CD4-positive, alpha-beta T cell treated with Interleukin-21 for 1 hour (primary cell): ENCODE measurements at places on chromosomes 1 and 21.

DNA sequence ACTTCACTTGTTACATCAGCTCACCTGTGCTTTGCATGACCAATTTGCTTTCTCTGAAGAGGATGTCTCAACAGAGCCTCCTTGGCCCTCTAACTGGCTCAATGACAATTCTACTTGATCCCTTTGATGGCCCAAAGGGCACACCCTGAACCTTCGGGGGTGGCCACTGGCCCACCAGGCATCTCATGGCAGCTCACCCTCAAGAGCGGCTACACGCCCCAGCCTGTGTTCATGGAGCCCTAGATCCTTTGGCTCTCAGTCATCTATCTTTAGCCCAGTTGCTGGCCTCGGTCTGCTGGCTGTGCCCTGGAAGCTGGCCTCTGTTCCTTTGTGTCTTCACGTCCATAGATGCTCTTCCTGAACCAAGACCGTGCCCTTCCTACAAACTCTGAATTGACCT lies 476.7 kb downstream of the NPHP4 start:
- DNase-seq, result no peak

DNA sequence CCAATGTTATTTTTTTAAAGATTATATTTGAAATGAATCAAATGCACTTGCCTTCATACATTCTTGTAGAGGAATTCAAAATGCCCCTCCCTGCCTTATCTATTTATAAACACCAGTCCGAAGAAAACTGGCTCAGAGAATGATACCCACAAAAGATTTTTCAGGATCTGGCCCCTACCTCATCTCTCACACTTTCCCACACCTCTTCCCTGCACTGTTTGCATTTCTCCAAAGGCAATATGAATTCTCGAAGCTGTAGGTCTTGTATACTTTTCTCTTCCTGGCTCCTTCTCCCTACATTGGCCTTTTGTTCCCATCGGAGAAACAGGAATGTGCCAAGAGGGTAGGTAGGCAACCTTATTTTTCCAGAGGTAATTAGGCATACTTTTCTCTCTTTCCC lies 12.0 kb upstream of the CCDC190 start:
- no peak for DNase-seq

DNA sequence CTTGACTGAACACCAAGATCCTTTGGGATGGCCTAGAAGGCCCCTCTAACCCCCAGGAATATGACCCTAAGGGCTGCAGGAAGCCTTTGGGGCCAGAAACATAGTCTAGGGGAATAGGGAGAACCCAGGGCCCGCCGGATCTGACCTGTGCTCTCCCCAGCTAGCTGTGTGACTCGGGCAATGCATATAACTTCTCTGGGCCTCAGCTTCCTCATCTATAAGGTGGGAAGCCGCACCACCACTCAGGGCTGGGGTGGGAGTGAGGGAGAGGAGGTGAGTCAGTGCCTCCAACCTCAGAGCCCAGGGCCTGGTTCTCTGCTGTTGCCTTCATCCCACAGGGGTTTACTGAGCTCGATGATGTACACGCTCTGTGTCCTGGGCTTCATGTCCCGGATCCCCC lies 434.4 kb downstream of the PTPRU start:
- no peak for DNase-seq

- no peak for DNase-seq
These were observed 29.8 kb downstream of the RASSF5 start for GRCh38 chr1:206537141-206537540.

- no peak for DNase-seq
These were observed 155.1 kb downstream of the SIPA1L2 start for GRCh38 chr1:232474826-232475225.

DNA sequence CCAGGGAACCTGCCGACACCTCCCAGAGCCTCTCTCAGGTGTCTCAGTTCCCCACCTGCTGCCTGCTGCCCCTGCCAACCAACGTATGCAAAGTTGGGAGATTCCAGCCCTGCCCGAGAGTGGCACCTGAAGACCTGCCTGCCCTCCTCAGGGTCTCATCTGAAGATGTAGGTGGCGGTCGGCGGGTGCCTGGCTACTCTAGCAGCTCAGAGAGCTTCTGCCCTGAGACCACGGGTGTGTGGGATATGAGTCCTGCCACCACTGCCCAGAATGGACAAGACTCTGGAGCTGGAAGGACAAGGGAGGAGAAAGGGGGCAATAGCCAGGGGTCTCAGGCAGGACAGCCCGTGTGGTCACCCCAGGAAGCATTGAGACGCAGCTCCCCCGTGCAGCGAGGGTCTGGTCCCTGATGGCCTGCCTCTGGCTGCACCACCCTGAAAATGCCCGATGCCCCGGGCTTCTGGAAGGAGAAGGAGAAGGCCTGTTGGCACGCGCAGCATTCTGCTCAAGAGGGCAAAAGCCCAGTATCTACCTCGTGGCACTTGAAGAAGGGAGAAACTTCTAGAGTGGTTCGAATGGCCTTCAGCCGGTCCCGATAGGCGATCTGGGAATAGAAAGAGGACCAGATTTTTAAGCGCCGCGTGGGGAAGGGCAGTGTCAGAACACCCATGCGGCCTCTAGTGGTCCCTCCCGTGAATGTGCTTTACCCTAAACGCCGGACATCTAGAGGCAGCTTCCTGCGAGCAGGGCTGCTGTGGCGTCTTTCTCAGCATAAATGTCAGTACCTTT lies 88.8 kb downstream of the STUM start:
- DNase-seq, result no peak

GRCh38 chr1:79259390-79260336 lies 253.1 kb upstream of the ADGRL4 start:
- DNase-seq, result no peak

DNA sequence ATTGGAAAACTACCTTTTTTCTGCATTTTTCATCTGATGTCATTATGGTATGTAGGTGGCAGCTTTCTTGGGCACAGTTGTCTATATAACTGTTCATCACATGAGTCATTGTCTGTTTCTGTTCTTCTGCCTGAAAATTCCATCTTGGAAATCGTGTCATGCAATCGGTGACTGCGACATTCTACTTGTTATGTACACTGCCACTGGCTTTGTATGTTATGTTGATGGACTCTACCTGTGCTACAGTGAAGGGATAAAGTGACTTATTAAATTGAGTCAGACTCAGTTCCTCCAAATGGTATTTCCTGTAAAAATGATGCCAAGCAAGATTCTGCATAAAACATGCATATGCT lies 8.6 kb downstream of the SMAP2 start:
- no peak for DNase-seq

DNA sequence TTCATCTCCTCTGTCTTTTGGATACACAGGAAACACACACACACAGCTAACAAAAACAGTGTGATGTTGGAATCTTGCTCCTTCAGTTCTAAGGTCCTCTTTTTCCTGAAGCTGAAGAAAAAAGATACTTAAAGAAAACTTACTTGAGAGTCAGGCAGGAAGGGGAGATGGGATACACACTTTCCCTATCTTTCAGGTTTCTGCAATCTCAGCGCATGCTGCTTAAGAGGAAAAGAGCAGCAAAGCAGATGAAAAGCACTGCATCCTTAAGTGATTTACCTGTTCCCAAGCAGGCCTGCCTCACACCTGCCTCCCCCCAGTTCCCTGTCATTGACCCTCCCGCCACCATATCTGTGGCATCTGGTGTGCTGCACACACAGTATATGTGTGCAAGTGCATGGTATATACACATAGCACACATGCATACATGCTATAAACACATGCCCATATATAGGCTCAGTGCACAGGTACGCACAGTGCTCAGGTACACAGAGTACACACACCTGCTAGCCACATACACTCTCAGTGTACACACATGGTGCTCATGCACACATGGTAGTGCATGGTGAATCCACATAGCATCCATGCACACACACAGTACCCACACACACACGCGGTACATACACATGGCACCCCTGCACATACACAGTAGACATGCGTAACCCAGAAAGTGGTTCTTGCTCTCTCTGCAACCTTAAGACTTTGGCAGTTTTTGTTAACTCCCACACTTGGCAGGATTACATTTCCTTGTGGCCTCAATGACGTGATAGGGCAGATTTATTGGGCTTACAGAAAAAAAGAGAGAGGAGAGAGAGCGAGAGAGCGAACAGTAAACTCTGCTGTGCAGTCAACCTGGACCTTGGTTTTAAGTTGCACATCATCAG lies 166.9 kb downstream of the TOMM20 start:
- no peak for DNase-seq

DNA sequence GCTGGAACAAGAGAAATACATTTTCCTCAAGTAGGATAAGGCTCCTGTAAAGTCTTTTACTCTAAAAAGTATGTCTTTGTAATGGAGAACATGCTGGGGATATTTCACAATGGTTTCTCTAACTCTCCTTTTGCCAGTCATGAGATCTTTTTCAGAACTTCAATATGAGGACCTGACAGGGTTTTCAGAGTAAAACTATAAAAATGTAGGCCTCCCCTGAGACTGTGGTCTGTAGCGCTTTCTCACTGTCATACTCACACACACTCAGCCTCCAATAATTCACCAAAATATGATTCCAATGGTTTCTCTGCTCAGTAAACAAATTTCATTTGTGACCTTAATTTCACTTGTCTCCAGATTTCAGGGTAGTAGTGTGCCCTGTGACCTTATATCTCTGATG lies 440.1 kb upstream of the PTBP2 start:
- no peak for DNase-seq

DNA sequence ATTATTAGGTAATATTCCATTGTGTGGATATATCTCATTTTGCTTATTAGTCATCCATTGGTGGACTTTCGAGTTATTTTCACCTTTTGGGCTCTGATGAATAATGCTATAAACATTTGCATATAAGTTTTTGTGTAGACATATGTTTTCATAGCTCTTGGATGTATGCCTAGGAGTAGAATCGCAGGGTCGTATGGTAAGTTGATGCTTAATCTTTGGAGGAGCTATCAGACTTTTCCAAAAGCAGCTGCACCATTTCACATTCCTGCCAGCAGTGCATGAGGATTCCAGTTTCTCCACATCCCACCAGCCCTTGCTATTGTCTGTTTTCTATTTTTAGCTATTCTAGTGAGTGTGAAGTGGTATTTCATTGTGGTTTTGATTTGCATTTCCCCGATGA lies 120.3 kb upstream of the TMEM51 start:
- no peak for DNase-seq
